ENCODE measurements at places on chromosomes 4 and X. TPM values are rescaled to one million over a fixed set of nuclear protein-coding genes. Genes with fewer than 3 reads are reported as not detected.

NUDT10 gene
- 0.20 TPM for total RNA-seq

SPANXN2 gene
- not detected for total RNA-seq

MAGEA4 gene
- total RNA-seq, result not detected

TSPAN6 gene
- total RNA-seq, result 4.8 TPM

CYTL1 gene
- total RNA-seq, result 0.42 TPM

RBMXL3 gene
- total RNA-seq, result not detected

DCAF8L2 gene
- not detected for total RNA-seq

NPY1R gene
- total RNA-seq, result 0.69 TPM

CETN2 gene
- total RNA-seq, result 27.9 TPM

PDE5A gene
- 7.6 TPM for total RNA-seq

LRP2BP gene
- 2.4 TPM for total RNA-seq

CNKSR2 gene
- 0.55 TPM for total RNA-seq

LIN54 gene
- 6.7 TPM for total RNA-seq

PCDH18 gene
- total RNA-seq, result 3.9 TPM

PRDM8 gene
- total RNA-seq, result 1.0 TPM

CT45A3 gene
- total RNA-seq, result not detected

DDX3X gene
- 140 TPM for total RNA-seq
